Cardiac atrium fibroblast (primary cell): ENCODE measurements at places on chromosomes 7 and 10. TPM values are rescaled to one million over a fixed set of nuclear protein-coding genes. Genes with fewer than 3 reads are reported as not detected.

AKR1C4 gene
- total RNA-seq = not detected in 2 replicates

SEMA3D gene
- total RNA-seq = 0.49 and 1.3 TPM in 2 replicates

ANKRD26 gene
- total RNA-seq = 5.2 and 6.3 TPM in 2 replicates

OR2A12 gene
- total RNA-seq = not detected in 2 replicates

NAT16 gene
- total RNA-seq = not detected in 2 replicates

UCN3 gene
- not detected in 2 replicates for total RNA-seq

UNC5B gene
- 54.9 and 89.7 TPM in 2 replicates for total RNA-seq

ZNF727 gene
- total RNA-seq = not detected in 2 replicates

CYP26C1 gene
- total RNA-seq = 0.32 and 4.7 TPM in 2 replicates

RNF133 gene
- not detected in 2 replicates for total RNA-seq

ZNF503 gene
- 5.8 and 10.8 TPM in 2 replicates for total RNA-seq

OR2A1 gene
- not detected in 2 replicates for total RNA-seq

PLAU gene
- 49.1 and 55.2 TPM in 2 replicates for total RNA-seq

C1QL3 gene
- total RNA-seq = not detected in 2 replicates

CCDC71L gene
- 33.4 and 48.8 TPM in 2 replicates for total RNA-seq

BLOC1S2 gene
- total RNA-seq = 21.2 and 25.5 TPM in 2 replicates

LRRC18 gene
- not detected in 2 replicates for total RNA-seq

FGL2 gene
- 0.97 and 7.6 TPM in 2 replicates for total RNA-seq

COL13A1 gene
- 26.9 and 27.9 TPM in 2 replicates for total RNA-seq

FFAR4 gene
- total RNA-seq = not detected in 2 replicates

FGF8 gene
- total RNA-seq = not detected in 2 replicates

GBX1 gene
- total RNA-seq = not detected in 2 replicates

IRF5 gene
- total RNA-seq = 0.16 TPM in 1 of 2 replicates, not detected in the other

GARS1 gene
- 361 and 424 TPM in 2 replicates for total RNA-seq

GNAT3 gene
- total RNA-seq = not detected in 2 replicates

SH2B2 gene
- total RNA-seq = 0.54 and 7.3 TPM in 2 replicates

GCK gene
- 0.81 TPM in 1 of 2 replicates, not detected in the other for total RNA-seq

LRRTM3 gene
- not detected in 2 replicates for total RNA-seq

IFIT1B gene
- total RNA-seq = not detected in 2 replicates

MYOZ1 gene
- not detected in 2 replicates for total RNA-seq

TMEM176A gene
- not detected in 2 replicates for total RNA-seq

SLC16A12 gene
- 3.6 and 5.8 TPM in 2 replicates for total RNA-seq

TMEM120A gene
- total RNA-seq = 14.4 and 17.9 TPM in 2 replicates

MKX gene
- total RNA-seq = not detected in 2 replicates

HMX2 gene
- total RNA-seq = not detected in 2 replicates

FOXP2 gene
- total RNA-seq = 0.16 TPM in 1 of 2 replicates, not detected in the other

CRHR2 gene
- total RNA-seq = not detected in 2 replicates

STAG3 gene
- total RNA-seq = 0.16 and 1.8 TPM in 2 replicates
